ENCODE measurements at places on chromosomes 11 and 22.

DNA sequence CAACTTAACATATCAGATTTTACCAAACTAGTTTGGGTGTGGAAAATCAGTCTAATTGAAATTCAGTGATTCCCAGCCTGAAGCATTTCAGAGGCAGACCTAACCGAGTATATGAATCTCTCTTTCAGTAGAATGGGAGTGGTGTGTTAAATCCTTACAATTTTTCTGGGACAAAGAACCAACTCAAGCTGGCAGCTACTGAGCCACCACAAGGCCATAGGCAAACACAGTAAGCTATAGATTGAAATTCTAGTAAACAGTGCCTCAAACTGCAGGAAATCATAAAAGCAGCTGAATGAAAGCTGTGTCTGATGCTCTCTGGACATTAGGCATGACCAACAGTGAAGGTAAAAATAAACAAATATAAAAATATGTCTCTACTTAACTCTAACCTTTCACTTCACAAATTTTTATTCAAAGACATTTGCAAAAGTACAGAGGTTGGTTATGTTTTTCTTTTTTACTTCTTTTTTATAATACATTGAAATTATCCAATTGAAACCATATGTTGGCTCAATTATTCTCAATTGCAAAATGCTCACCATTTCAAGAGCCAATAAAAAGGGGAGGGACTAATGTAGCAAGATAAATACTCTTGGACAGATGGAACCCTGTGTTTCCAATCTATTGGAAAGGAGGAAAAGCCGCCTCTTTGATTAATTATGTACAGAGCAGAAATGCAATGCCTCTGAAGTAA lies 35.8 kb upstream of the FIBIN start:
- DNase-seq: no peak

DNA sequence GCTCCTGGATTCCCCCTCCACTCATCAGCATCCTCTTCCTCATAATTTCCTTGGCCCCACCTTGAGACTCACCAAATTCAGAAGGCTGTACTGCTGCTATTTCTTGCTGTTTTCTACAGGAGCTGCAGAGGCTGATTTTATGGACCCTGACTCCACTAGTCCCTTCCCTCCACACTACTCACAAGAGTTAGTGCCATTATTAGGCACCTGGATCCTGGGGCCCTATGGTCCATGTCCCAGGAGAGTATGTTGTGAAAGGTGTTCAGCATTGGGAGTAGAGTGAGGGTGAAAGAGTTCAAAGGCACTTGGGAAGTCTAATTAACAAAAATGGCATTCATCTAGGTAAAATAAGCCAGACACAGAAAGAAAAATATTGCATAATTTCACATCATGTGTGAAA lies at the start of gene OR56A4:
OR56A4 (minus strand) TSS at position 101 of the 400 bp plus-strand sequence. CDS start 3,954 bp downstream, outside the sequence.
- no peak for DNase-seq

DNA sequence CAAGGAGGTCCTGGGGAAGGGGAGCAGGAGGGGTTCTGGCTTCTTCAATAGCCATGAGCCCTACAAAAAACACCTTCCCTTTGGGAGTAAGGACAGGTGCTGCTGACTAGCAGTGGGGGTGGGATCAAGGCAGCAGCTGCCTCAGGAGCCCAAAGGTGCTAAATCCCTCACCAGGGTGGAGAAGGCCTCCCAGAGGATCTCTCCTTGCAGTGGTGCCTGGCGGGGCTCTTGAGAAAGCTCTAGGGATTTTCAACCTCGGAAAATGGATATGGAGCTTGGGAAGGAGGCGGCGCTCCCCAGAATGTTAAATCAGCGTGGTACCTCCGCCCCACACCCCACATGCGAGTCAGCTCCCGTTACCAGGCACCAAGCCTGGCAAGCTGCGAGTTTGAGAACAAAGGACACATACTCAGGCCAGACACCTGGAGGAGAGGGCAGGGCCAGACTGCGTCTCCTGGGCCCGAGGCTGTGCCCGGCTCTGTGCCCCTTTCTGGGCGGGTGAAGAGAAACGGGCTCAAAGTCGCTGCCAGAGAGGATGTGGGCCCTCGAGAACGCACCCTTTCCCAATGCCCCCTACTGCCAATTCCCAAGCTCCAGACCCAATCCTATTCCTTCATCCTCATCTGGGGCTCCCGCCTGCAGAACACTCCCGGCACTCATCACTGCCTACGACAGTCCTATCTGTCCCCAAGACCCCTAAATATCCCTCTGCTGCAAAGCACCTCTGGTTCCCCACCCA lies 139.0 kb downstream of the BRD1 start:
- DNase-seq: no peak

- DNase-seq: no peak
Measured at GRCh38 chr11:80778432-80778831, 1337.6 kb upstream of the TENM4 start.

DNA sequence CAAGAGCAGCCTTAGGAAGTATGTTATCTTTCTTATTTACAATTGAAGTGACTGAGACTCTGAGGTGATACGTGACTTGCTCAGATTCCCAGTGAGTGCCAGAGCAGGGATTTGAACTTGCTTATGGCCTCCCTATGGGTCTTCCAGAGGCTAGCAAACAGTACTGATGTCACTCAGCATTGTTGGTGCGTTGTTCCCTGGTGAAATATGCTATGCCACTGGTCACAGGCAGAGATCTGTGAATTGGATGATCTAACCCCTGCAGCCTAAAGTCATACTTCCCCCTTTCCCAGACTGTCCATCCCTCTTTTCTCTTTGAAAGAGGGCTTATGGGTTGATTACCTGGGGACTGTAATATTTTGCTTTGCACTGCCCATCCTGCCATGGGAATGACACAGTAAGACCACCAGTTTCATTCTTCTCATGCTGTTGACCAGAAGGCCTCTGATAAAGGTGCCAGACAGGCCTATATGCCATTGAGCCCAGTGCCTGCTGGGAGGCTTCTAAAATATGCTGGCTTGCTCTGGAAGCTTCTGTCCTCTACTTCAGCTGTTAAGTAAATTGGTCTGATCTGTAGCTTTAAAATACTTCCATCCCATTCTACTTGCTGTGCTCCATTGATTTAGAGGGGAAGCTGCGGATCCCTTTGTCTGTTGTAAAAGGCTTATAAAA lies 152.2 kb upstream of the E2F8 start:
- DNase-seq: no peak

DNA sequence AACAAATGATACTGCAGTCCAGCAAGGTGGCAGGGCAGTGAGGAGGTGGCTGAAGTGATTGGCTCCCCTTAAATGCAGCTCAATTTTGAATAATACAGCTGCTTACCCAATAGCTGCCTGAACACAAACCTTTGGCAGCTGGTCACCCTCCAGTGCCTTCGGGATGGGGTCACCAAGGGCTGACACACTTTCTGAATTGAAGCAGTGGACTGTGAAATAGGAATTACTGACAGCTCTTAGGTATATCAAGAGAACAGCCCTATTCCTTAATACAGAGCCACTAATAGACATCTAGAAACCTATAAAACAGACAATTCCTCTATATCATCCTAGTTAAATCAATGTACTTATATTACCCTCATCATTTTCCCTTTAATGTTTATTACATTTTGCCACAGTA lies 474.2 kb upstream of the KIRREL3 start:
- DNase-seq: no peak

Data from hematopoietic multipotent progenitor cell treated with erythropoietin and hydrocortisone succinate and interleukin-3 and kit ligand, for 4 days (in vitro differentiated cells).